ENCODE measurements at places on chromosomes 5 and 9.
A peak's percentile ranks its signal among the peaks of the same experiment; 100 is the strongest.

DNA sequence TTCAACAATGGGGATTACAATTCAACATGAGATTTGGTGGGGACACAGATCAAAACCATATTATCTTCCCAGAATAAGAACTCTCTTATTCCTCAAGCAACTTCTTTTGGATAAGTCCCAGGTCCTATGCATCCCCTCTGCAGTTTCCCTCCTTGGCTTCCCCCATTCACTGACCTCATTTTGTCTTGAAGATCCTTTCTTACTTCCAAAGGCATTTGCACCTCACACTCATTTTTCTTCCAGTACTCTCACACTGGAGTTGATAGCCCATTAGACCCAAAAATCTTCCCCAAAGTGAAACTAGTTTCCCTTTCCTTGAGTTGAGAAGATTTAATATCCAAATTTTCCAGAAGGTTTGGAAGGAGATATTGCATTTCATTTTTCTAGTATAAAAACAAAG is 178.0 kb upstream of the DAPK1 start:
- peaks cover 3% of the 10 kb centered on the region for H3K27me3 ChIP-seq
- no peak for DNase-seq
- no peak overlapping the region for H3K4me3 ChIP-seq
- H3K36me3 ChIP-seq: no peaks in the 10 kb centered on the region
- no peak overlapping the region for H3K27ac ChIP-seq
- no peaks in the 10 kb centered on the region for H3K4me1 ChIP-seq

DNA sequence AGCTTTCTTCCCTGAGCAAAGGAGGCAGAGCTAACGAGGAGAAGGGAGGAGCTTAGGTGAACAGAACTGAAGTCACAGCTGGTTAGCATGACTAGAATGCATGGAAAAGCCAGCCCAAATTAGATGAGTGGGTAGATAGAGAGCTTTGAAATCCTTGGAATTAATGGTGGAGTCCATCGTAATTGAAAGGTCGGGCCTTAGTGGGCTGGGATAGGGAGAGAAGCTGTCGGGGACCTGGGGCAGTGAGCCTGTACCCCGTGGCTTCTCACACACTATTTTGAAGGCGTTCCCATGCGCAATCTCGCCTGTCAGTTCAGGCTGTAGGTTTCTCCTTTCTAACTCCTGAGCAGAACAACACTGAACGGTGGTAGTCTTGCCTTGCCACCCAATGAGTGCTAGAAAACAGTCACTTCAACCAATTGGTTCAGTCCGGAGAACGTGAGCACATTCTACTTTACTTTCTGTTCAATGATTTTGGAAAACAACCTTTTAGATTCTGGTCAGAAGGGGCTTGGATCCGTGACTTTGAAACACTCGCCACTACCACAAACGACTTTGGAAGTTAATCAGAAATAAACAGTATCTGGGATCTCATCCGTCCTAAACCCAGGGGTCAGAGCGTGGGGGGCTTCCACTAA is 655 bp upstream of the RAI14 start:
- peak overlapping the region; percentile 77 for H3K4me3 ChIP-seq
- peaks cover 24% of the 10 kb centered on the region for H3K27me3 ChIP-seq
- peaks cover 16% of the 10 kb centered on the region for H3K4me1 ChIP-seq
- H3K27ac ChIP-seq: no peak overlapping the region

DNA sequence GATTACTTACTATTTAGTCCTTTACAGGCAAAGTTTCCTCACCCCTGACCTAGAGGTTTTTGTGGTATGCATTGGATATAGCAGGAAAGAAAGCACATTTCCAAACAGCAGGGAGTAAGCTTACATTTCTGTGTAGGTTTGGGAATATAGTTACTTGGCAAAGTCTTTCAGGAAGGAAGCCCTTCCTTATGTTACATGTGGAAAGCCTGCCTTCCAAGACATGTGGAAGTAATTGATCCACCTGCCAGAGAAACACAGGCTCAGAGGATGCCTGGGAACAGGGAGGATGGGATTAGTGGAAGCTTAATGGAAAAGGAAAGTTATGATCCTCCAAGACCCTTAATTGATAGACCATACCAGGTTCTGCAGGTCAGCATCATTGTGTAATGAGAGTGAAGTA is 87.3 kb upstream of the PPP1R2B start:
- no peak overlapping the region for H3K4me3 ChIP-seq
- no peaks in the 10 kb centered on the region for H3K36me3 ChIP-seq
- H3K27me3 ChIP-seq: peaks cover 4% of the 10 kb centered on the region
- DNase-seq: no peak

GRCh38 chr5:176797456-176798050 is 12.8 kb upstream of the UNC5A start:
- H3K36me3 ChIP-seq: no peaks in the 10 kb centered on the region
- H3K27ac ChIP-seq: no peak overlapping the region
- no peak overlapping the region for H3K4me3 ChIP-seq
- H3K27me3 ChIP-seq: peaks cover 34% of the 10 kb centered on the region

GRCh38 chr9:12230708-12231107 is 462.5 kb upstream of the TYRP1 start:
- DNase-seq: no peak
- no peaks in the 10 kb centered on the region for H3K4me1 ChIP-seq
- no peaks in the 10 kb centered on the region for H3K27me3 ChIP-seq

GRCh38 chr9:33104401-33104800 is 27.9 kb upstream of the SMU1 start:
- DNase-seq: no peak
- no peak overlapping the region for H3K27ac ChIP-seq
- no peaks in the 10 kb centered on the region for H3K27me3 ChIP-seq
- no peaks in the 10 kb centered on the region for H3K36me3 ChIP-seq
- H3K4me3 ChIP-seq: no peak overlapping the region

GRCh38 chr5:17801595-17801994 is 167.3 kb downstream of the TAF11L14 start:
- no peaks in the 10 kb centered on the region for H3K27me3 ChIP-seq
- H3K36me3 ChIP-seq: no peaks in the 10 kb centered on the region
- H3K4me3 ChIP-seq: no peak overlapping the region
- no peak for DNase-seq
- no peak overlapping the region for H3K27ac ChIP-seq

Measured in activated CD4-positive, alpha-beta memory T cell treated with anti-CD3 and anti-CD28 coated beads for 36 hours (primary cell).